ENCODE measurements at places on chromosomes 13 and 19.

DNA sequence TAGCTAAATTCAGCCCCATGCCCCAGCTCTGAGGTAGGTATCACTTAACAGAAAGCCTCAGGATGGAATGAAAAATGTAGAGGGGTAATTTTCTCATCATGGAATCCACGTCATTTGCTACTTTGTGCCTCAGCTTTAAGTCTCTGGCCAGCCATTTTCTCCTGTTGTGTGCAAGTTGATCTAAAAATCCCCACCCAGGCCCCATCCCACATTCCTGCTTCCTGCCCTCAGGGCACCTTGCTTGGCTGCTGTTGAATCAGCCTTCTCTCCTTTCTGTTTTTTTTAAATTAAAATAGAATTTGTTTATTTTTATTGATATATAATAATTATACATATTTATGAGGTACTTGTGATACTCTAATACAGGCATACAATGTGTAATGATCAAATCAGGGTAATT is 179.9 kb upstream of the TSHZ3 start:
- no peak for DNase-seq

DNA sequence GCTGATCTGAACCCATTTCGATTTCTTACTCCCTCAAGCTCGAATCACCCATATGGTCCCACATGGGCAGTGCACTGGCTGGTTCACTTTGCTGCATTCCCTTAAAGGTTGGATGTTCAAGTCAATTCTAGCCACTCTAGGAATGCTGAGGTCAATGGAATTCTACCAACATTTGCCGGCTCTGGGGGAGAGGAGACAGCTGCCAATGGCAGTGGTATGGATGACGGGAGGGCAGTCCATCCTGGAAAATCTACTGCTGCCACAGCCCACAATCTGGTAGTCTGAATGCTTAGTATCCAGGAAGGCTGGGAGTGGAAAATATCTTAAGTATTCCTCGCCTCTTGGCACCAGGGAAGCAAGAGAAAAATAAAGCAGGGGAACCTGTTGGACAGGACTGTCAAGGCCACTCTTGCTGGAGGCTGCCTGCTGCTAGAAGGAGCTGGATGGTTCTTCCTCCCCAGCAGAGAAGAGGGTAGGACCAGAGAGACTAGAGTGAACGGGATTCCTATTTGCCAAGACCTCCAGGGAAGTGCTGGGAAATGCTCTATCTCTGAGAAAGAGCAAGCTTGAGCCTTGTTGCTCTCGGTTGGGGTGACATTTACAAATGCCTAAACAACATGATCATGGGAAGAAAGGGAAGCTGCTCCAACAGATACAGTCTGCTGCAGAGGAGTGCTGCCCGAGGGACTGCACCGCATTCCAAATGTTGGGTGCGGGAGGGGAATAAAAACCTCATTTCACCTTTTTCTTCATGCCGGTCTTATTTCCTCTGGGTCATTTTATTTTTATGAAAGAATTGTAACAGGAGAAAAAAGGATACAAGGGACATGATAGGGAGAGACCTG is 20.7 kb upstream of the HMGB1 start:
- DNase-seq: no peak

- DNase-seq: peak; percentile 58
Observed at GRCh38 chr19:17389957-17390664, 3.9 kb downstream of the CCDC194 start.

DNA sequence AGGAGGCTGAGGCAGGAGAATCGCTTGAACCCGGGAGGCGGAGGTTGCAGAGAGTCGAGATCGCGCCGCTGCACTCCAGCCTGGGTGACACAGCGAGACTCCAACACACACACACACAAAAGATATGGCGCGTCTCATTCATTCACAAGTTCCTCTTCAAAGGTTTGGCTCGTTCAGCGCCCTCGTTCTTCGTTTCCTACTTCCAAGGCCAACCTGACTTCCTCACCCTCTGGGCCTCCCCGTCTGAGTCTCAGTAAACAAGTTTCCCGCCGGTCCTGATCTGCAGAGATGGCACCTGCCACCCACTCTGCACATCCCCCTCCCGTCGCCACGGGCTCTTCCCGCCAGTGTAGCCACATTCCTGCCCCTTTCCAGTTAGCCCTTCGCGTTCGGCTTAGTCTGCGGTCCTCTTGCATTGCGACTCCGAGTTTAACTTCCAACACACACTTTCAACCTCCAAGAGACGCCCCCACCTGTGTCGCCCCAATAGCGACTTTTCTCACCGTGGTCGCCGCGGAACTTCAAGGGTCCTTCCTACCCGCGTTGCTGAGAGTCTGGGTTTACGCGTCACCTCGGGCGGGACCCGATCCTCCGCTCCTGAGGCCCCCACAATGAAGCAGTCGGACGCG is 1.3 kb upstream of the BSG start:
- DNase-seq: peak; percentile 67

GRCh38 chr13:34066344-34066743 is 248.4 kb downstream of the RFC3 start:
- no peak for DNase-seq

DNA sequence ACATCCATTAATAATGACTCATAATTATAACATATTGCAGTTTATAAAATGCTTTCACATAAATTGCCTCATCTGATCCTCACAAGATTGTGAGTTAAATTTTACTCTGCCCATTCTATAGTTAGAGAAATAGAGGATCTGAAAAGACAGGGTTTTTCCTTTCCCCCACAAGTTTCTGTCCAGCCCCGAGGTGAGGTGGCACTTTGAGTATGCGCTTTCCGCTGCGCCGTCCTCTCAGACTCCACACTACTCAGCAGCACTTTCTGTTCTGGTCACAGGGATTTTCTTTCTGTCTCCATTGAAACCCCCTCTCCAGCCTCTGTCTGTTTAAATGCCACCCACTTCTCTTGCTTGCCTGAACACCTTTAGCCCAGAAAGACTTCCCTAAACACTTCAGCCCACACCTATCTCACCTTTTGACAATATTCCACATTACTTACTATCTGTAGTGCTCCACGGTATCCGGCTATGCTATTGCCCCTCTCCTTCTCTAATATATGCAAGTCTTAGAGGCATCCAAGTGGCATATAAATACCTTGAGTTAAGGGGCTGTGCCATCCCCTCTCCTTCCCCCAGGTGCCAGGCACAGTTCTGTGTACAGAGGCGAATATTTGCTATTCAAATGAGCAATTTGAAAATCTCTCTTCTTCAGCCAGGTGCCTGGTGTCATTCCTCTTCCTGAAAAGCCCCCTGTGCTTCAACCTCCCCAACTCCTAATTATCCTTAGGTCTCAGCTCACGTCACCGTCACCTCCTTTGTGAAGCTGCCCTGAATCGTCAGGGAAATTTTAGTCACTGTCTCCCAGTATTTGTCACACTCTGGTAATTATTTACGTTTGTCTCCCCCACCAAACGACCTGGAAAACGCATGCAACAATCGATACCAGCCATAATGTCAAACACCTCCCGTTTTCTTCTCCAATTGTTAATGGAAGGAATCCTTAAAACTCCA is 268.7 kb downstream of the NHLRC3 start:
- DNase-seq: no peak

DNA sequence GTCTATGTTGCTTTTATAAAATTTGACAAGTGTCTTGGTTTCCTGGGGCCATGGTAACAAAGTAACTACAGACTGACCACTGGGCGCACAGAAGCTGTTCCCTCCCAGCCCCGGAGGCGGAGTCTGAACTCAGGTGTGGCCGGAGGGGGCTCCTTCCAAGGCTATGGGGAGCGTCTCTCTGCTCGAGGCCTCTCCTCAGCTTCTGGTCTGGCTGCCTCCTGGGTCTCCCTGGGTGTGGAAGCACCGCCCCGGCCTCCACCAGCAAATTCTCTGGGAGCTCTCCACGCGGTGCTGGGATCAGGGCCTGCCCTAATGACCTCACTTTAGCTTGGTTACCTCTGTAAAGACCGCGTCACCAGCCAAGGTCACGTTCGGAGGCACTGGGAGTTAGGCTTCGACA is 45.7 kb upstream of the F7 start:
- DNase-seq: no peak

GRCh38 chr13:68927387-68928026 is 1180.1 kb upstream of the ATXN8OS start:
- DNase-seq: no peak

GRCh38 chr19:48669903-48670668 is 2.7 kb downstream of the NTN5 start:
- DNase-seq: no peak

All from right cardiac atrium (tissue), 5 donors.